Activated CD4-positive, alpha-beta memory T cell treated with anti-CD3 and anti-CD28 coated beads, Interleukin-2, amount 10 ng/mL, durations not matched to agents 7 days and 5 days (primary cell): ENCODE measurements at places on chromosomes 4 and X.

GRCh38 chr4:167282171-167282864, 48.0 kb upstream of the SPOCK3 start:
- DNase-seq = no peak

DNA sequence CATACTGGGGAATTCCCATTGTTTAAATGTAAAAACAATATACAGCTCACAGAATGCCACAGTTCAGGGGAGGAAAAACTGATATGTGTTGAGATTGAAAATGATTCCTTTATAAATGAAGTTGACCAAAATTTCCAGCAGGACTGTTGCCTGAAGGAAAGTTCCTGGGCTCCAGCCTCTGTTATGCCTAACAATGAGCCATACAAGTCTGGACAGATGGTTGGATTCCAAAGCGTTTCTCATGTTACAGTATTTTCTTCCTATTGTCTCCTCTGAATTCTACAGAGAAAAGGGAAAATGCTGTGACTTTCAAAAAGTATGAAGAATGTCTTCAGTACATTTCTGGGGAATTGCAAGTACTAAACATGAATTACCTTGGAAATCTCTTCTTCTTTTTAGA, 73.3 kb downstream of the ALPK1 start:
- DNase-seq = no peak

- no peak for DNase-seq
These were observed 170.3 kb upstream of the KIT start for GRCh38 chr4:54487491-54487890.

GRCh38 chrX:13498238-13498637, 71.2 kb upstream of the EGFL6 start:
- no peak for DNase-seq

- DNase-seq = no peak
These were observed 53.0 kb upstream of the RASSF6 start for GRCh38 chr4:73673286-73673685.

DNA sequence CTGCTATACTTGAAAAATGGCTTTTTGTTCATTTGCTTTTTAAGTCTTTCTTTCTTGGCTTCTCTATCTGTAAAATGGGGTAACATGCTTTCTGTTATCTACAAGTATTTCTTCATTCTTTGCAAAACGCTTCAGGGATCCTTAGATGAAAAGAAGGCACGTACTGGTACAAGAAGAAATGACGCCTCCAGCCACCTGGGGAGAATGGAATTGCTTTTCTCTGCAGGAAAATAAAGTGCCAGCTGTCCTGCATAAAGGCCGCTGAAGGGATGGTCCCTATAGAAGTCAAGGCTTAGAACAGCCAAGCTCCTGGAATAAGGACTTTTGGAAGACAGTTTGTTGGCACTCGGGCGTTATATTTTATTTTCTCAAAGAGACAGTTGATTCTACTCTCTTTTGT, 210.8 kb upstream of the RASGEF1B start:
- DNase-seq = no peak

DNA sequence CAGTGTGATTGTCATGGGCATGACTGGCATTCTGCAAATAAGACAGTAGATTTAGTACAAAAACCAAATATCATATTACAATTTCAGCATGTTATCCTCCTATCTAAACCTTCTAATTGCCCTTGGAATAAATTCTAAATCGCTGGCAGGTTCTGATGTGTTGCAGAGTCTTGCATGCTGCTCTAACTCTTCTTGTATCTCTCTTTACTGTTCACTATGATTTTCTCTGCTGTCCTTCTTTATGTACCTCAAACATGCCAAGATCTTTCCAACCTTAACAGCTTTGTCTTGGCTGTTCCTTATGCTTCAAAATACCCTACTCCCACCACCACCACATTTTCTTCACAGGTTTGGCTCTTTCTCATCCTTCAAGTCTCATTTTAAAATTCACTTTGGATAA, 43.0 kb upstream of the KCNIP4 start:
- DNase-seq = no peak

DNA sequence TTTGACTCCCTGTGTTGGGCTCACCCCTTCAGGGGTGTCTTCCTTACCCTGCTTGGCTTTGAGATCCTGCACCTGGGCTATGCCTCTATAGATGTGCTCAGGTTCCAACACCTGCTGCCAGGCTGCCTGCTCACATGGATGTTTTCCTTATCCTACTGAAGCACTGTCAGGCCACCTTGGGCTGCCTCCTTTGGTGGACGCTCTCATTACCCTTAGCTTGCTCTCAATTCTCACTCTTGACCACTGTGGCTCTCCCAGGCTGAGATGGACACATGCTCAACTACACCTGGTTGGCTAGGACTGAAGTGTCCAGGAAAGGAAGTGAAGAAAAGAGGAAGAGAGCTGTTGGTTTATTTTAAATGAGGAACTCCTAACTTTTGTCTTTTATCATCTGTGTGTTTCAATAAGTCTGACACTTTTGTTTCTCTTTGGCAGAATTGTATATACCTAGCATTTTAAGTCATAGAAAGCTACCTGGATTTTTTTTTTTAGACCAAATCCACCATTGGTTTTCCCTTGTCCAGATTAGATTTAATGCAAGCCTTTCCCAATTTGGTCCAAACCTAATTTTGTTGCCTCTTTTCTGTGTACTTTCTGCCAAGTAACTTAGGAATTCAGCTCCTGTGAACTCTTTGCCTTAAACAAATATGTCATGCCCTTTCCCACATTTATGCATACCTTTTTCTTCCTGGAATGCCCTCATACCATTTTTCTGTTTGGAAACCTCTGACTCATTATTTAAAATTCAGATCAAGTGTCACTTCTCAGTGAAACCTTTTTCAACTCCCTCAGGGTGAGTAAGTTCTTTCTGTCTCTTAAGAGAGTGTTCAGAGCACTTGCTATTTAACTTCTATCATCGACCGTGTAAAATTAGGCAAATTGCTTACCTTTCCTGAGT, 175.8 kb downstream of the GC start:
- DNase-seq = no peak

GRCh38 chr4:52873861-52874343, 11.8 kb downstream of the RASL11B start:
- DNase-seq = no peak

DNA sequence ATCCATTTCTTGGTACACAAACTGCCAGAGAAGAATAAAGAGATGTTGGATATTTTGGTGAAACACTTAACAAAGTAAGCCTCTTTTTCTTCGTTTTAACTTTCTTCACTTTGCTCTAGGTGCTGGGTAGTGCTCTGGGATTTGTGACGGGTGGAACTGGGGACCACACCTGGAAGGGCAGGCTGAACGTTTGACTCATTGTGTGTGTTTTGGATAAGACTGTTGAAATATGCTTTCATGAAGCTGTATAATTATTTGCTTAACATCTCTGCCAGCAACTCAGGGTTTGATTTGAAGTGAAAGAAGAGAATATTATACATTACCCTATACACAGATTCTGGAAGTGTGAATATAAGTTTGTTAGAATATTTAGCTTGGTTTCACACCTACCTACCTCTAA, 233.2 kb downstream of the ARHGAP10 start:
- no peak for DNase-seq

GRCh38 chrX:27086237-27086636, 376.9 kb downstream of the PPP4R3C start:
- DNase-seq = no peak

DNA sequence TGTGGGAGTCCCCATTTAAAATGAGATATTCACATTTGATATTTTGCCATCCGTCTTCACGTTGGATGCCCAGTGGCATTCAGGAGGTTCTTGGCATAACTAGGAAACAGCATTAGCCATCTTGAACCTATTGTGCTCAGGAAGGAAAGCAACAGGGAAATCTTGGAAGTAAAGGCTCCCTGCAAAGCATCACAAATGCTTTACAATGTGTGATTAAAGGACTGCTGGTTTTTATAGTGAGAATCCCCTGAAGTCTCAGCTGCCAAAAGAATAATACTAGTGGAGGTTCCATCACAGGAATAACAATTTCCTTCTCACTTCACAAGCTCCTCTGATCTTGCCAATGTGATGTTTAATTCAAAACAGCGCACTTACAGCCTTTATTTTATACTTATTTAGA, 49.7 kb upstream of the NPNT start:
- no peak for DNase-seq

GRCh38 chr4:1523907-1524636, 117.8 kb upstream of the NKX1-1 start:
- no peak for DNase-seq

DNA sequence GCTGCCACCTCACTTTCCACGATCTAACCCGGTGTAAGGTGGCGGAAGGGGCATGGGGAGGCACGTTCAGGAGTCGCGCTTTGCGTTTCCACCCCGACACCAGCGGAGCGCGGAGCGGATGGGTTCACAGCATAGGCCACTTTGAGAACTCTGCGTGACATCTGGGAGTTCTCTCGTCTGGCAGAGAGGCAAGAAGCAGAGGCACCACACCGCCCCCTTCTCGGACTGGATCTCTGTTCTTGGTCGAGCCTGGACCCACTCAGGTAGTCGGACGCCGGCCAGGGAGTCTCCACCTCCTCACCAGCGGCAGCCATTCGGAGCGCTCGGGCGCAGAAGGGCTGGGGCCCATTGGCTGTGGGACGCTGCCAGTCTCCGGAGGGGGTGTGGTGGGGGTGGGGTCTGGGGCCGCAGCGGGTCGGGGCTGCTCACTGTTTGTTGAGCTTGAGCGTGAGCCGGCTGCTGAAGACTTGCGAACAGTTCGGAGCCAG, at the start of gene DACH2:
TSS of gene DACH2 (plus strand) at position 428 of the 488 bp plus-strand sequence.
- DNase-seq = peak; percentile 32

DNA sequence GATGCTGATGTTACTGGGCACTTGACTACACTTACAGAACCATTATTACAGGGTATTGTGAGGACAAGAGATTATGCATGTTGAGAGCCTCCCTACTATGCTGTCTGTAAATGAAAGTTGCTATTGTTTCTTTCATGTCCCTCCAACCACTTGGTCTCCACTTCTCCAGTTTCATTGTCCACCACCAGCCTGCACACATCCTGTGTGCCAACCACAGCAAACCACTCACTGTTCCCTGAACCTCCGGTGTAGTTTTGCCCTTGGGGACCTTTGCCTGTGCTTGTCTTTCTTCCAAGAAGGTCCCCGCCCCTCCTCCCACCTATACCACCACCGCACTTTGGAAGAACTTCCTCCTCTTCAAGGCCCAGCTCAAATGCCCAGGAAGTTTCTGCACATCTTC, 43.1 kb upstream of the AFF2 start:
- no peak for DNase-seq

- no peak for DNase-seq
These were observed 454.7 kb downstream of the IL15 start for GRCh38 chr4:142091085-142091513.

GRCh38 chrX:71178908-71179307, 34.3 kb downstream of the NLGN3 start:
- DNase-seq = peak; percentile 45

- no peak for DNase-seq
These were observed 24.9 kb downstream of the GPRASP3 start for GRCh38 chrX:102745513-102745856.

- no peak for DNase-seq
These were observed 19.9 kb upstream of the PABPC5 start for GRCh38 chrX:91414713-91415112.

GRCh38 chr4:132991111-132991510, 158.0 kb upstream of the PCDH10 start:
- DNase-seq = no peak

DNA sequence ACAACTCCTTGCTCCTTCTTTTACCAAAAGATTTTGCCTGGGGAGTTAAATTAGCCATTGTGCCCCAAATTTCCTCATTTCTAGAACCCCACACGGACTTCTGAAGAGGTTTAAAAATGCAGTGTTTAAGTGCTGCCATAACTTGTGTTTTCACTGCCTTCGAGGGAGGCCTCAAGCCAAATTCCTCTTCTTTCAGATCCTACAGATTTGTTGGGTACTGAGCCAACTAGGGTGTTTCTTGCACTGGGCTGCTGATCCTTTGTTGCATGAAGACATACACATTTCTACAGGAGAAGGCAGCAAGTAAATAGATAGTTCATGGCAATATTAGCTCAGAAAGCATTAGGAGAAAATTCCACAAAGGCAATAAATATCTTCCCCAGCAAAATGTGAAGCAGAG, 43.8 kb downstream of the GLRA2 start:
- DNase-seq = no peak

DNA sequence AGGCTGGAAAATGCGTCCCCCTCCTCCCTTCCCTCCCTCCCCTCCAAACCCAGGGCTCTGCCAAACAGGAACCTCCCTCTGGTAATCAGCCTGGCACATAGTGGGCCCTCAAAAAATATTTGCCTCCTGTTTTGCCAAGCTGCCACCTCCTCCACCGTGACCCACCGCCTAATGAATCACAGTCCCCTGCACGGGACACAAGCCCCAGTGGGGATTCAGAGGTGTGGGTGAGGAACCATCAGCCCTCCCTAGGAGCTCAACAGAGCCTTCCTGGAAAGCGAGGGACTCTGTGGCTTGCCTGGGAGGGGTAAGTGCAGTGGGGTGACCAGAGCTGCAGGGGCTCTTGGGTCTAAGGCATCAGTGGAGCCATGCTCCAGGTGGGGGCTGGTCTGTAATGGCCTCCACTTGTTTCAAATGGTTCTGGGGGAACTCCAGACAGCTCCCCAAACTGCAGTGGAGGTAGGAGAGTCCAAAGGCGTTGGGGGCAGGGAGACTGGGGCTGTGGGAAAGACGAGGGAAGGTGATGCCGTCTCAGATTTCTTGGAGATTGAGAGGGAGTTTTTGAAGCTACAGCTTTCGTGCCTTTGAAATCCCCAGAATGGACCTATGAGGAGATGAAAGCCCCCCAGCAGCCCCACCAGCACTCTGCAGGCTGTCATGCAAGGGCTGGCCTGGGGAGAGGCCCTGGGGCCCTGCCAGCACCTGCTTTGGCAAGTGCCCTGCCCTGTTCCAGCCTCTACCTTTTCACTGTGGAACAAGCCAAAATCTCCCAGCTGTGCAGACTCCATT, 1.0 kb upstream of the PPP2R2C start:
- DNase-seq = peak; percentile 13

- no peak for DNase-seq
These were observed 44.5 kb downstream of the GATB start for GRCh38 chr4:151716324-151716723.

DNA sequence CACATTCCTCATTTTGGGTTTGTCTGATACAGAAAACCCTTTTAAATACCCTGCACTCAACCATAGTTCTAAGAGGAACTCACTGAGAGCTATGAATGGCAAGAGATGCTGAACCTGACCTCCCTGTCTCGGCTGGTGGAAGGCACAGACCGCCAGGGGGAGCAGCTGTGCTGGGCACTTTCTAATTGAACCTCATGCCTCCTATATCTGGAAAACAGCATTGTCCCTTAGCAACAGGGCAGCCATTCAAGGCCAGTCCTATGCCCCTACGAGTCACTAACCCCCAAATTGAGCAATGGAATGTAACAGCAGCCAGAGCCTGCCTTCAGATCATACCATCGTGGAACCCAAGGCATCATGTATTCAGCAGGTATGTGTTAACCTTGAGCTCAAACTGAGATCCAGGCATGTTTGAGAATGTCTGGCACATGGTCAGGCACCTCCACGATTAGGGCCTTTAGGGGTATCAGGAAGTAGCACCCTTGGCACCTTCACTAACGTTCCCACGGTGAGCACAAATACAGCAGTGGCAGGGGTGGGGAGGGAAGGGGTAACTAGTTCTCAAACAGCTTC, 5.1 kb downstream of the USP27X start:
- peak; percentile 59 for DNase-seq
